DMS53 (cell line): ENCODE measurements at places on chromosomes 7 and 10.
A peak's percentile ranks its signal among the peaks of the same experiment; 100 is the strongest.

- no peak for DNase-seq
These were observed 57.5 kb upstream of the FAM133B start for GRCh38 chr7:92647652-92648051.

DNA sequence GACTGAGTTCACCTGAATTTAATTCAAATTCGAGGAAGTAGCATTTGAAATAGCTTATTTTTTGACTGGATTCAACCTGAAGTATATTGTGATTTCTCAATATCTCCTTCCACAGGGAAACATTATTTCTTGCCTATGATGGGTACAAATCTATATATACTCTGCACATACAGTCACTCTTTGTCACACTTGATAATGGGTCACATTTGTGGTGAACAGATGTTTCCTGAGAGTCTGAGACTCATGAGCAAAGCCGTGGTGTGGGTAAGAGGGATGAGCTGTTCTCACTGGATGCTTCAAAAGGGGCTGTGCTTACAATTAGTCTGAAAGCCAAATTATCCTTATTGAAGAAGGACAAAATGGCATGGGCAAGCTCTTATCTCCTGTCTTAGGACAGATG is 18.0 kb upstream of the TBXAS1 start:
- no peak for DNase-seq

- DNase-seq = peak; percentile 30
These were observed 205.9 kb upstream of the SEMA3D start for GRCh38 chr7:85392789-85393188.

DNA sequence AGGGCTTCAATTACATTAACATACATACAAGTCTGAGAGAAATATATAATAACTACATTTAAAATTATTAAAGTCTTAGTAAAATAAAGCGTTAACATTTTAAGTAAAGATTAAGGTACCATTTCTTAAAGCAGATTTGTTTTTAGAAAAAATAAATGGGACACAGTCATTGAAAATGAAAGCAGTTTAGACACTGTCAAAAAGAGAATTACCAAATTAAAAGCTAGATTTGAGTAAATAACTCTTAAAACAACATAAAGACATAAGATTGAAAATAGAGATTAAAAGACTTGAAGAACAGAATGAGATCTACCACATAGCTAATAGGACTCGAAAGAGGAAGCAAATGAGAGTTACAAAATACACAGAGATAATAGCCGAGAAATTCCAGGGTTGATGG is 562.2 kb upstream of the FOXK1 start:
- no peak for DNase-seq

- DNase-seq = no peak
These were observed 40.7 kb downstream of the TACC2 start for GRCh38 chr10:122029499-122030199.

DNA sequence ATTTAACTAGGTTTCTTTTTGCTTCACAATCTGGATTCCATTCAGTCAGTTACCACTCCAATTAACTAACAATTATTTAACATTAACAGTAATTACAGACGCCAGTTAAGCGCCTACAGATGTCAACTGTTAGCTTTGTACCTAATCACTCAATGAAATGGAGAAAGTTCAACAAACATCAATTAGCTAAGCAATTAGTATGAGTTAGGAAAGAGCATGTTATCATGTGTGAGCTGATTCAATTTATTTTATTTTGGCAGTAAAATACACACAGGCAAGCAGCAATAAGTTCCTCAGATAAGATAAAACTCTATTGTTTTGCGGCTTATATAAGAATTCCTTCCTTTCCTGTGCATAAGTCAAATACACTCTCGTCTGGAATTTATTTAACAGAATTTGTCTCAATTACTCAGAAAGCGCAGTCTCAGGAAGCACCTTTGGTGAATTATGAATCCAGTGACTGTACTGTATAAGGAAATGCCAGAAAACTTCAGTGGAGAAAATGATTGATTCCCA is 427.1 kb upstream of the GALNT17 start:
- no peak for DNase-seq
